ENCODE measurements at places on chromosomes 12 and 14.

DNA sequence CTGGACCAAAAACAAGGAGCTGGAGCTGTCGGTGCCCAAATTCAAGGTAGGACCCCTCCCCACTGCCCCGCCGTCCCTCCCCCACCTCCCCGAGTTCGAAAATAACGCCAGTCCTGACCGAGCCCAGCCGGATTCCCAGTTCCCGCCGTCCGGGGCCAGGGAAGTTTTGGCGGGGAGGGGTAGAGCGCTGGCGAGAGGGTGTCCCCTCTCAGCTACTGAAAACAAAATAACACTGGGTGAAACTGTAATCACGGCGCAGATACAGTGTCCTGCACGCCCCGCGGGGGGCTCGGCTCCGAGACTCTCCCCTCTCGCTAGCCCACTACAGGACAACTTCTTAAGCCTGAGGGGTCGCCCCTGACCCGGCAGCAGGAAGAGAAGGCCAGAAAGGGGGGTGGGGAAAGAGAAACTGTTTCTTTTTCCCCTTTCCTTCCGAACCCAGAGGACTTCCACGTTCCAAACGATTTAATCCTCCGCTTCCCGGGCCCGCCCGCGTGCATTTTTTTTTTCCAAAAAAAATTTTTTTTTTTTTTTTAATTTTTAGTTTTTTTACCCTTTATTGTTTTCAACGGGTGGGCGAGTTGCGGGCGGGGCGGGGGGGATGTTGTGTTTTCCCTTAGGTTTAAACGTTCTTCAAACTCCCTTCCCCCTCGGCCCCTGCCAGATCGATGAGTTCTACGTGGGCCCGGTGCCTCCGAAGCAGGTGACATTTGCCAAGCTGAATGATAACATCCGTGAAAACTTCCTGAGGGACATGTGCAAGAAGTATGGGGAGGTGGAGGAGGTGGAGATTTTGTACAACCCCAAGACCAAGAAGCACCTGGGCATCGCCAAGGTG, 1.6 kb downstream of the SETD1B start:
- peak; percentile 47 for DNase-seq

DNA sequence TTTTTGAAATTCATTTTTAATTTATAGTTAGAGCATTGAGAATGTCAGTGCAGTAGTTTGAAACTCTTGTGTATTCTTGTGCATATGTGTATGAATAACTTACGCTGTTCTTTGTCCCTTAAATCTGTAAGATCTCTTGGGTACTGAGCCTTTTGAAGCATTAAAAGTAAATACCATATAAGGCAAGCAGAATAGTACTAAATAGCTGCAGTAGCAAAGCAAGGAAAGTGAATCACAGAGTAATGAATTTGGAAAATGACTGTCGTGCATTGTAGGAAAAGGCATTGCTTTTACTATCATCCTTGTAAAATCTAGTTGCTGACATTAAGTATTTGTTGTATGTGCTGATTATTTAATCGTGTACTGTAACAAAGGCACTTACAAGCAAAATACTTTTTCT, 12.1 kb downstream of the CNOT2 start:
- DNase-seq = no peak

- DNase-seq = no peak
Measured at GRCh38 chr12:50514526-50515276, 9.9 kb downstream of the DIP2B start.

DNA sequence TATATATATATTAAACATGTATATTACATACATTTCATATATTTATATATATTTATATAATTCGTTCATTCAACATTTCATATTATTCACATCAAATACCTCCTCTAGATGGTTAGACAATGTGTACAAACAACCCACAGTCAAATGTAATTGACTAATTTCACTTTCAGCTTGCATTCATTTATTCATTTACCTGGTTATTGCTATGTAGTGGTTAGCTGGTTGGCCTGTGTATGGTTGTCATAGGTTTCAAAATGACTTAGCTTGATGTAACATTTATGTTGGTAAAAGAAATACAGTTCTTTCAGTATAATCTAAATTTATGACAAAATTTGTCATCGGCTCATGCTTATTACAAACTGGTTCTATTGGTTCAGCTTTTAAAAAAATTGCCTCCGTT, 389 bp downstream of the OR4K13 start:
- DNase-seq = no peak

DNA sequence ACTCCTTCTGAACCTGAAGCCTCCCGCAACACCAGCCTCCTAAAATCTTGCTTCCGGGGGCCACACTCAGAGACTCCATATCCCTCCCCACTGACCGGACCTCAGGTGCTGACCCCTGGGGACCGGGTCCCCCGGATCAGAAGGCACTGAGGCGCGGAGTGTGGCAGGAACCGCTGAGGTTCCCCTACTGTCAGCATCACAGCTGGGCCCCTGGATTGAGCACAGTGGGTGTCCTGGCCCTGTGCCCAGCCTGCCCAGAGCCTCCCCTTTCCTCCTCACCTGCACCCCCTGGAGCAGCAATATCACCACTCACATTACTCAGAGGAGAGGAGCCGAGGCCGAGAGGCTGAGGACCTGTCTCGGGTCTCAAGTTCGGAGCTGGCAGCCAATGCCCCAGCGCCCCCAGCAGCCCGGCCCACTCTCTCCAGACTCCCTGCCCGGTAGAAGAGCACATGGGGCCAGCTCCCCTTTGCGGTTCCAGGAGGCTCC, 101.2 kb upstream of the EIF5 start:
- no peak for DNase-seq

- no peak for DNase-seq
Measured at GRCh38 chr12:22481547-22482104, 62.7 kb downstream of the C2CD5 start.

DNA sequence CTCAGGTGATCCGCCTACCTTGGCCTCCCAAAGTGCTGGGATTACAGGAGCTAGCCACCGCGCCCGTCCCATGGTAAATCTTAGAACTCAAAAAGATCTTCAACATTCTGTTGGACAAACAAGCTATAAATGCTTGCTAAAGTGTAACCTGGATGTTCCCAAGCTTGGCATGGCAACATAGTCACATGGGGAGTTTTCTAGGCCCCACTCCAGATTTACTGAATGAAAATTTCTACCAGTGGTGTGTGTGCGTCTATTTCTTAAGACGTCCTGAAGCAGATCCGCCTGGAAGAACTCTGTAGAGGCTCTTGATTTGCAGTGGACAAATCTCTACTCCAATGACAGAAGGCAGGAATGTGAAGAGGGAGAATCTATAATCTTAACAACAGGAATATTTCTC, 59.9 kb downstream of the ZFYVE21 start:
- DNase-seq = no peak

DNA sequence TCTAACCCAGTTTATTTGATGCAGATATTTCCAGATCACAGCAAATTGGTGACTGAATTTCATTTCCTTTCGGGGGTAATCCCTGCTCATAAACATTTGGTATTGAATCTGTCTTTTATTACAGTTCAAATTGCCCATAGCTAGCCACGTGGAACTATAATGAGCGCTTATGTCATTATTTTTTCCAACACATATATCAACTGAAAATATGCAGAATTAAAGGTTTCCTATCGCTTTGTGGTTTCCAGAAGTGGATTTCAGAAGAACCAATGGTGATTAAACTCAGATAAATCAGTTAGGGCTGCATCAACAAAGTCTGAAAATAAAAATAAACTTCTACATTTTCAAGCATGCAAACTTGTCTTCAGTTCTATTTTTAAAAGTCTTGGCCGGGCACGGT, 111.9 kb downstream of the PIK3C2G start:
- no peak for DNase-seq

- DNase-seq = no peak
Measured at GRCh38 chr14:92551044-92551841, 37.7 kb downstream of the RIN3 start.

DNA sequence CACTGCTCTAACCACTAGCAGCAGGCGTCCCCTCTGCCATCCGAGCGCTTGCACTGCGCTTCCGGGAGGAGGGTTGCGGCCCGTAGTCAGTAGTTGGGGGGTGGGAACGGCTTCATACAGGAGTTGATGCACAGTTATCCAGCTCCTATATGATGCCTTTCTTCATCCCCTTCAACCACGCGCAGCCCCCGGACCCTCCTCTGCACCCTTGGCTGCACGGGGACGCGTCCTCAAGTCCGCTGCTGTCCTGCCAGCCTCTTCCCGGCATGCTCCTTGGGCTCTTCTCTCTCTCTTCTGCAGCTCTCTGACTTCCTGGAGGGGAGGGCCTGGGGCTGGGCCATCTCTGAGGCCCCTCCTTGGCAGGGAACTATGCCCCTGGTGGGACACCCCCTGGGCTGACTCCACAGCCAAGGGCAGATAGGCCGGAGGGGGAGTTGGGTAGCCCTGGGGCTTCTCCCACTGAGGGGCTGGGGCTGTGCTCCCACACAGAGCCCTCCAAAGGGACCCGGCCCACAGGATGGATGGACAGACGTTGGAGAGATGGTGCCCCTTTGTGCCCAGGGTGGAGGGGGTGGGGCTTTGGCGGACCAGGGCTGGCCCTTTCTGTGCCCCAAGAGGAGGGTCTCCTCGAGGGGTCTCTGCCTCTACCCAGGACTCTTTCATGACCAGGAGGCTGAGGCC, 29.0 kb downstream of the RTL1 start:
- no peak for DNase-seq

- no peak for DNase-seq
Measured at GRCh38 chr14:105351410-105351809, 36.9 kb downstream of the PACS2 start.

DNA sequence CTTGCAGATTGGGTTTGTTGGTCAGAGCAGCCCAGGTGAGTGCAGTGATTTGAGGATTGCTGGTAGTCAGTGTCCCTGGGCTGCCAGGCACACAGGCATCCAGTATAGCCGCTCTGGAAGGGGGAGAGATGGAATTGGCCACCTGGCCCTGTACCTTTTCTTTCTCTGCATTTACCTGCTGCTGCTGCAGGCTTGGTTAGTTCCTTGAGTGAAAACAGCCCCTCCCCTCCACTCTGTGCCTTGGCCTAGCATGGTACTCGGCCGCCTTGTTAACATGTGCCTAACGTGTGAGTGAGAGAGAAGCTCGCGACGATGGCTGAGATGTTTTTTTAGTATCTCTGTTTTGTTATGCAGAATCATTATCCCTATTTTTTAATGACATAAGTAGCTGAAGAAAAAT, 49.3 kb upstream of the AMN start:
- DNase-seq = no peak

GRCh38 chr12:10361084-10361483, 28.8 kb downstream of the KLRK1 start:
- DNase-seq = peak; percentile 21

DNA sequence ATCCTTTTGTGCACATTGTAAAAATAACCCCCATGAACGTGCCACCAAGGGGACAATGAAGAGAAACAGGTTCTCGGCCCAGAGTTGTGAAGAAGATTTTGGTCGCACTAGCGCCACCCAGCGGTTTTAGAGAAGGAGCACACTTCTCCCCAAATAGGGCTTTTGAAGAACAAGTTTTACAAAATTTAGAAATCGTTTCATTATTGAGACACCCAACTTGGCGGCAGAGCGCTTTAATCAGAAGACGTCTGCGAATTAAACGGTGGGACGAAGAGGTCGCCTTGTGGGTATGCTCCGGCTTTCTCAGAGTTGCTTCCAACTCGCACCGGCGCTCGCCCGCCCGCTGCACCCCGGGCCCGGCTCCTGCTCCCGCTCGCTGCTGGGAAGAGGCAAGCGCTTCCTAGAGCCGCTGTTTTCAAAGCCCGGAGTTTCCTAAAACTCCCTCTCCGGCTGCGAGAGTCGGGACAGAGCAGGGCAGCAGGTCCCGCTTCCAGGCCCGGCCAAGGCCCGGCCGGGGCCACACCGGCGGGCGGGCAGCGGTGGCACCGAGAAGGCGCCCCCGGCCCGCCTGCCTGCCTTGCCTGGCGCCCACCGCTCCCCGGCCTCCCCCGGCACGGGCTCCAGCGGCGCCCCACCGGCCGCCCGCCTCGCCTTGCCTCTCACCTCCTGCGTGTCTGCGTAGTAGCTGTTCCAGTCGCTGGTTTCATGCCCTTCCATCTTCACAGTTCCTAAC, 645 bp downstream of the FOXA1 start:
- DNase-seq = no peak

DNA sequence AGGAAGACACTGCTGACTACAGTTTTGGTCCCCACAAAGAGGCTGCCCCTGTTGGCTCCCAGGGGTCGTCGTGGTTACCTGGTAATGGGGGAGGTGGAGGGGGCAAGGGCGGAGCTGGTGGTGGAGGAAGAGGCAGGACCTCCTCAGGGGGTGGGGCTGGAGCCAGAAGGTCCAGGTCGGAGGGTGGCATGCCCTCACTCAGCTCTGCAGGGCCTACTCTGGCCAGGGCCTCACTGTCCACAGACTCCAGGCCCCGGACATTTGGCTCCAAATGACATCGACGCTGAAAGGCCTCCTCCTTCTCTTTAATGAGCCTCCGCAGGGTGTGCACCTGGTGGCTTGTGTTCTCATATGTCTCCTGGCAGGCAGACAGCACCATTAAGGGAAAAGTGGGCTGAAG, 28.5 kb downstream of the PRPF40B start:
- DNase-seq = no peak

DNA sequence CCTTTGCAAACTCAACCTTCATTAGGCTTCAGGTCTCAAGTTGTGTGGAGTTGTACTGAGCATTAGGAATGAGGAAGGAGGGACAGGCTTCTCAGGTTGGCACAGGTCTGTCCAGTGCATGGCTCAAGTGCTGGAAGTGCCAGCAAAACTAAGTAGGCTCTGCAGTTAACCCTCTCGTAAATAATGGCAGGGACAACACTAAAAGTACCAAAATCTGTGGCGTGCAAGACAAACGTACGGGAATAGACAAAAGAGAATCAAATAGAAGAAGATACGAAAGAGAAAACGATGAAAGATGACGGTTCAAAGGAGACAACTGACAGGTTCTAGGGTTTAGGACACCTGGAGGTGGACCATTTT, 612 bp downstream of the TRAPPC6B start:
- no peak for DNase-seq

DNA sequence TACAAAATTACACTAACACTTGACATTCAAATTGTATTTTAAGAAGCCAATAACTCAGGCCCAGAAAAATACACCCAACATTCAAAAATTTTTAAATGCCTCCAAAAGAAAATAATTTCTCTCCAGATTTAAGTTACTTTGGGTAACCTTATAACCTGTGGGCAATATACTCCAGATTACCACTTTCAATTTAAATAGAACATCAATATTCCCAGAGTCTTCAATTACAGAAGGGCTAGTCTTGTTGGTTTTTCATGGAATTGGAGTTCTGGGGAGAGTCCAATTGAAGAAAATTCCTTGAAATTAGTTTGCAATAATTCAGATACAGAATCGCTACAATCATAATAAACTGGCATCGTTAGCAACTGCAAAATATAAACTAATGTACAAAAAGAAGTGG, 2.0 kb downstream of the PPP4R3A start:
- no peak for DNase-seq

GRCh38 chr12:98227162-98227561, 288.2 kb upstream of the TMPO start:
- peak; percentile 7 for DNase-seq

- no peak for DNase-seq
Measured at GRCh38 chr14:100398044-100398443, 74.9 kb downstream of the SLC25A47 start.

DNA sequence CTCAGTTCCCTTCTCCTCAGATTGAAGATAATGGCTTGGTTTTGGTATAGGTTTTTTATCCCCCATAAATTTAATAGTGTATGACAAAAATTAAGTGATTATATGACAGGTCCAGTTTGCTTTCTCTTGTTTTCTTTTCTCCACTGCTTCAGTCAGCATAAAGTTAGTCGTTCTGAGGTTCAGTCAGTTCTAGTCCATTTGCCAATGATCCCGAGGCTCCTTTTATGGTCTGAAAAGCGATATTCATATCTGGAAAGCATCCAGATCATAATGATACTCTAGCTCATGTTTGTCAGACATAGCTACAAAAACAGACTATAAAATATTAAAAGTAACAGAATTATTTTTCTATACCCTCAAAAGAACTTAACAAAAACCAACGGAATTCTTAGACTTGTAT, 67.1 kb upstream of the SLC38A4 start:
- DNase-seq = no peak

GRCh38 chr12:29707846-29708245, 75.9 kb downstream of the TMTC1 start:
- no peak for DNase-seq
